AG09319 (cell line): ENCODE measurements at places on chromosomes 12 and 14.

GRCh38 chr12:51865757-51866270 lies 17.3 kb upstream of the FIGNL2 start:
- no peak for DNase-seq

- DNase-seq: no peak
These were observed 22.7 kb downstream of the PLEK2 start for GRCh38 chr14:67389275-67389674.

DNA sequence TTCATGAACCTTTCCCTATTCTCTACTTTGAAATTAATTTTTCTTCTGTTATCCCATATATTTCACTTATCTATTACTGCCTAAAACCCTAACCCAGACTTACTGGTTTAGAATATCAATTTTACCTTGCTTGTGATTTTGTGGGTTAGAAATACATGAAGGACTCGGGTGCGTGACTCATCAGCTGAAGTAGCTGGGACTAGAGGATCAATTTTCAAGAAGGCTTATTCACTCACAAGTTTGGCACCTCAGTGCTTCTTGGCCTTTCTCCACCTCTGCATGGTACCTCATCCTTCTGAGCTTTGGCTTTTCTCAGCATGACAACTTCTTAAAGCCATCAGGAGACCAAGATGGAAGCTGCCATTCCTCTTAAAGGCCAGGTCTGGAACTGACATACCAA lies 57.8 kb downstream of the TMEM117 start:
- DNase-seq: no peak

DNA sequence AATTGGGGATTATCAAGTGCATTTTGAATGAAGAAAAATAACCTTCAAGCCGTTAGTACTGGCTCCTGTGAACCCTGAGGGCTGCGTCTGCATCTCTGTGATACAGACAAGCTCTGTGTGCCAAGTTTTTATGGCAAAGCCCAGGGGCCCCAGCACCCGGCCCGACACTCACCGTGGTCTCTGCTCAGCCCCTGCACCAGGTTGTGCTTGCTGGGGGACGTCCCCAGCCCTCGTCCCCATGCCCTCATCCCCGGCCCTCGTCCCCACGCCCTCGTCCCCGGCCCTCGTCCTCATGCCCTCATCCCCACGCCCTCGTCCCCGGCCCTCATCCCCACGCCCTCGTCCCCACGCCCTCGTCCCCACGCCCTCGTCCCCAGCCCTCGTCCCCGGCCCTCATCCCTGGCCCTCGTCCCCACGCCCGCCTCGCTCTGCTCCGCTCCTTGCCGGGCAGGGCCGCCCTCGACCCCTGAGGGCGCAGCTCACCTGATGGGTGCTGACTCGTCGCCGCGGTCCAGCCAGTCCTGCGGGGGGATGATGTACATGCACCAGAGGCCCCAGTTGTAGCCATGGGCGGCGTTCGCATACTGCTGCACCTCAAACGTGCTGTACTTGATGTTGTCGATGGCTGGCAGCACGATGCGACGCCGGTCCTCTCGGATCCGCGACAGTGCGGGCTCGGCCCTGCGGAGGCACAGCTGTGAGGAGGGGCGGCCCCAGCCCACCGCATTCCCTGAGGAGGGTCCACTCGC lies 72.0 kb downstream of the GALNT9 start:
- no peak for DNase-seq

GRCh38 chr12:50985322-50985721 lies 33.0 kb downstream of the HIGD1C start:
- DNase-seq: peak; percentile 35

DNA sequence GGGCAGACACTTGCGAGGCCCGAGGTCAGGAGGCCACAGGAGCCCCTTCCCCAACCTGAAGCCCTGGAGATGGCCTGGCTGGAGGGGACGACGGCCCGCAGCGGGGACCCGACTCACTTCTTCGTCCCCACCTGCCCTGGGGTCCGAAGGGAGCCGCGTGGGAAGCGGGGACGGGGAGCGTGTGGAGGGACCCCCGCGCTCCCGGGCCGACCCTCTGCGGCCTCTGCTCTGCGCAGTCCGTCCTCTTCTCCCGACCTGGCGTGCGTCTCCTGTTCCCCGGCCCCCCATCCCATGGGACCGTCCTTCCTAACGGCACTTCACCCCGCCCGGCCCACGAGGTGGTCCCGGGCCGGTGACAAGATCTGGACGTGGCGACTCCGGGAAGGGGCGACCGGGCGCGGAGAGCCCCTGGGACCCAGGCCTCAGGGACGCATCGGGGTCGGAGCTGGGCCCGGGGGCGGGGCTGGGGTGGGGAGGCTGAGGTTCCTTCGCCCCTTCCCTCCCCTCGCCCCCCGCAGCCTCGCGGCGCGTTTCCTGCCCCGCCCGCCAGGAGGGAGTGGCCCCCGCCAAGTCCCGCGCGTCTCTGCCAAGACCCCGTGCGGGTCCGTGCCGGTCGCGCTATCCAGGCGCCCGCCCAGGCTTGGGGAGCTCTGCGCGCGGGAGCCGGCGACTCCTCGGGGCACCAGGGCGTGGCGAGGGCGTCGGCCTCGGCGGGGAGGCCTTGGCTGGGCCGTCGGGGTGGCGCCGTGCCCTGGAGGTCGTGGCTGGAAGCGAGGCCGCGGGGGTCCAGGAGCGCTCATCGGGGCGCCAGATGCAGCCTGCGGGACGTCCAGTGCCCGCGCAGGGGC lies 97.1 kb downstream of the TNFAIP2 start:
- no peak for DNase-seq

GRCh38 chr12:118432812-118433545 lies 56.6 kb downstream of the SUDS3 start:
- DNase-seq: no peak

DNA sequence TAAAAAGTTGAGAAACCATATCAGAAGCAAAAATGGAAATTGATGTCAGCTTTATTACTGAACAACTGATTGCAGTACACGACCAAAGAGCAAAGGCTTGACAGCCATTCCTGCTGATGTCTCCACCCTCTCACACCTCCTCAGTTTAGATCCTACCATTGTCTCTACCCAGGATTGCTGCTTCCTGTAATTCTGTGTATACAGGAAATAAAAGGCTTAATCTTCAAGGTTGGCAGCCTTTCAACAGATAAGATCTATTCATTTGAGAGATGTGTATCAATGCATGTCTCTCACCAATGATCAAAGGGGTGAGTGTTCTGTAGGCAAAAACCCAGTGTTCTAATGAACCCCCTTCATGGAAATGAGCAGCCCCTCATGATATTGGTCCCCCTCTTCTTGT lies 27.0 kb downstream of the SLCO1C1 start:
- DNase-seq: no peak

DNA sequence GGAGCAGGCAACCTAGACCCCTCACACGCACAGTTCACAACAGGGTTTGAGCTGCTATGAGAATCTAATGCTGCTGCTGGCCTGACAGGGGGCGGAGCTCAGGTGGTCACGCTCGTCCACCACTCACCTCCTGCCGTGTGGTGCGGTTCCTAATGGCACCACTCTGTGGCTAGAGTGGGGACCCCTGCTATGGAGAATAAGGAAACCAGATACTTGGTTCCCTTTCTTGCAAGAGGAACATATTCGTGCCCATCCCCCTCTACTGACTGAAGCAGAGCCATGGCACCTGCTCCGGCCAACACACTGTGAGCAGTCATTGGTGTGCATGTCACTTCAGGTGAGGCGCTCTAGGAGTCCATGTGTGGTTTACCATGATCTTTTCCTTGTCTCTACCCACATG lies 30.4 kb upstream of the RIMBP2 start:
- DNase-seq: no peak

DNA sequence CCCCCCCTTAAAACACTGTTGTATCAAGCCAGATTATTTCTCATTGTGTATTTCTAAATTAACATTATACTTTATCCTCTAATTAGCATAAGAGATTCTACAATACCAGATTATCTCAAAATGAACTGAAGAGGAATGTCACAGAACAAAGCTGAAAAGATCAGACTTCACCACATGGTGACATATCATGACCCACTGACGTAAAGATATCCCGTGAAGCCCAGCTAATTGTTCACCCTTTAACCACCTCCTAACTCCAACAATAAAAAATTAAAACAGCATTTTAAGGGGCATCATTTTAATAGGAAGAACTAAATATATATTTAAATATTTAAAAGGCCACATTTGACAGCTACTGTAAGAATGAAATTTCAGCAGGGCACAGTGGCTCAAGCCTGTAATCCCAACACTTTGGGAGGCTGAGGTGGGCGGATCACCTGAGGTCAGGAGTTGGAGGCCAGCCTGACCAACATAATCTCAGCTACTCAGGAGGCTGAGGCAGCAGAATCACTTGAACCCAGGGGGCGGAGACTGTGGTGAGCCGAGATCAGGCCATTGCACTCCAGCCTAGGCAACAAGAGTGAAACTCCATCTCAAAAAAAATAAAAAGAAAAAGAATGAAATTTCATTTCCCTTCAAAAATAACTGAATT lies 29.0 kb downstream of the CDK17 start:
- DNase-seq: no peak

DNA sequence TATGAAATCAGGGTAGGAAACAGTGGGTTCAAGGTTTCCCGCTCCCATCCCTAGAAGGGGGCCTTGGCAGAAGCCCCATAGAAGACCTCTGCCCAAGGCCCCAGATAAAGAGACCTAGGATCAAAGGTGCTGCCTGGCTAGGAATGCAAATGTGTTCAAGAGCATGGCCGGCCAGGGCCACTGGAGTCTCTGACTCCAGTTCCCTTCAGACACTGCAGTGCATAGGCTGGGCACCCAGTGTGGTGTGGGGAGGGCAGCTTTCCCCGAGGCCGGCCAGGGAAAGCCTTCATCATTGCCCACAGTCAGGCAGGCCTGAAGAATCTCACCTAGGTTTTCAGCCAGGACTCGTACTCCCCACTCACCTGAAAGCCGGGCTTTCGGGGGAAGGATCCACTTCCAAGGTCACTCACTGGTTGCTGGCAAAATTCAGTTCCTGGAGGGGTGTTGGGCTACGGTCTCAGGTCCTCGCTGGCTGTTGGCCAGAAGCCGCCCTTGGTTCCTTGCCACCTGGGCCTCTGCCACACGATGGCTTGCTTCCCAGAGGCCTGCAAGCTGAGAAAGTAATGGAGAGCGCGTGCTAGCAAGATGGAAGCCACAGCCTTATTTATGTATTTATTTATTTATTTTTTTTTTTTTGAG lies 9.7 kb upstream of the PEBP1 start:
- DNase-seq: no peak

GRCh38 chr14:102497998-102498677 lies 11.4 kb downstream of the ANKRD9 start:
- no peak for DNase-seq

GRCh38 chr12:998020-998874 lies 7.2 kb downstream of the ERC1 start:
- no peak for DNase-seq

DNA sequence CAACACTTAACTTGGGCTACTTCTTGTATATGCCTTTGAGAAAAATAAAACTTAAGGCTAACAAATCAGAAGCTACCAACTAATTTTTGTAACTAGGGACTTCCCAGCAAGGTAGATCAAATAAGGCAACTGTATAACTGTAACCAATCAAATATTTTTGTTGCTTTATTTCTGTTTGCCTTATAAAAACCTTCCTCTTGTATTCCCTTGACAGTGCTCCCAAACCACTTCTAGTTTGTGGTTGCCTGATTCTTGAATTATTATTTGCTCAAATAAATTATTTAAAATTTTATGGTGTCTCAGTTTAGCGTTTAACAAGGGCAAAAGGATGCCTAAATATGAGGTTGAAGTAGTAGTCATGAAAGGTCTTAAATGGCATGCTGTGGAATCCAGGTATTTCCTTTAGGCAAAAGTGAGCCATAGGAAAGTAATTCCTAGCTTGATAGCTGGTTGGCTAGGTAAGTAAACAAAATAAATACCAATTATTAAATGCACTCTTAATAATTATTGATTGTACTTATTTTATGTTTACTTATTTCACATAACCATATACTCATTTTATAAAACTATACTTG lies 632.6 kb downstream of the RPL10L start:
- no peak for DNase-seq

GRCh38 chr14:36513451-36514277 lies 6.4 kb downstream of the NKX2-1 start:
- no peak for DNase-seq

DNA sequence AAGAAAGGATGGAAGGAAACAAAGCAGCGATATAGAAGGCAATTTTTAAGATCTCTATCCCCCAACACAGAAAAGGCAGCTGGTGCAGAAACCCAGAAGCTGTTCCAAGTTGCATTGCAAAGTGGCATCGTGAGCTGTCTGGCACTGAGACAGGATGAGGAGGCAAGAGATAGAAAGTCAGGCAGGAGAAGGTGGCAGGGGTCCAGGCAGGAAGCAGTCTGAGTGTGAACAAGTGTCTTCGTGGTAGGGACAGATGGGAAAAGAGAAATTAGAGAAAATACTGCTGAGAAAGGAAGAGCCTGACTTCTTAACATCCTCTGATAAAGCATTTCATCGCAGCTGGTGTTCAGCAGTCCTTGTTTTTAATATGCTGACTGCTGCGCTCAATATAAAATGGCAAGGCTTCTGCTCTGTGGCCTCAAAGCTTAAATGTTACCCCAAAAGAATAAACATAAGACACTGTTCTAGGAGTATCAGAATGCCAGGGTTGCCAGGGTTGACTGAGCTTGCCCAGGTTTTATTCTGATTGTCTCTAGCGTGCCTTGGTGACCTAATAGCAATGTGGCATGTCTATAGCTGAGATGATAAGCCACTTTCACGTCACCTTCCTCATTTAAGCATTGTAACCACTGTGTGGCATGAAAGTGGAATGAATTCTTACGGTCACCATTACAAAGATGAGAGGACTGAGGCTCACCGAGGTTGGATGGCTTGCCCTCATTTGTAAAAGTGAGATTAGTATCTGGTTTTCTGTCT lies 397.6 kb downstream of the NUAK1 start:
- no peak for DNase-seq

GRCh38 chr12:80677994-80678393 lies 29.4 kb upstream of the MYF6 start:
- DNase-seq: no peak

- no peak for DNase-seq
These were observed 31.1 kb downstream of the APPL2 start for GRCh38 chr12:105204916-105205315.

GRCh38 chr14:23766737-23767401 lies 130.7 kb downstream of the DHRS2 start:
- DNase-seq: no peak

- no peak for DNase-seq
These were observed 670.6 kb downstream of the SLC16A7 start for GRCh38 chr12:60266381-60266852.

GRCh38 chr12:88781909-88782308 lies 201.6 kb upstream of the KITLG start:
- DNase-seq: peak; percentile 4
